ENCODE measurements at places on chromosomes 6 and 20.

DNA sequence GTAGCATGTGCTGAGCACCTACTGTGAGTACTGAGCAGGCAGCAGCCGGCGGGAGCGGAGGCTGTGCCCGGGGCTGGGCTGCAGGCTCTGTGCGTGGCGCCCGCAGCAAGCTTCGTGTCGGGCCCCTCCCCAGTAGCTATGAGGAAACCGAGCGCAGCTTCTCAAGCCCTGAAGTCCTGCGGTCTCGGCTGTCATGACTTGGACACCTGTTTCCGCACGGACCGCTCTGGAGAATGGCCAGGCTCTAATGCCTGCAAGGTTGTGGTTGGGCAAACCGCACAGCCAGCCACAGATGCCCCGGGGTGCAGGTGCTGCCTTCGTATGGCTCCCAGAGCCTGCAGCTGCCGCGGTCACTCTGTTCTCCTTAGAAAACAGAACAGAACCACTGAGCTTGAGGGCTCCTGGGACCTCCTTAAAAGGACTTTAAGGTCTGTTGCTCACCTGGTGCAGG is 33.7 kb downstream of the PYGB start:
- no peak overlapping the region for H3K27ac ChIP-seq
- no peaks in the 10 kb centered on the region for H3K4me1 ChIP-seq
- no peaks in the 10 kb centered on the region for H3K27me3 ChIP-seq
- peaks cover 93% of the 10 kb centered on the region for H3K36me3 ChIP-seq
- H3K4me3 ChIP-seq = no peak overlapping the region
- no peak for DNase-seq

GRCh38 chr6:33082702-33083101 is 6.9 kb downstream of the HLA-DPB1 start:
- H3K27me3 ChIP-seq = no peaks in the 10 kb centered on the region
- H3K27ac ChIP-seq = peak overlapping the region; percentile 48
- DNase-seq = no peak

DNA sequence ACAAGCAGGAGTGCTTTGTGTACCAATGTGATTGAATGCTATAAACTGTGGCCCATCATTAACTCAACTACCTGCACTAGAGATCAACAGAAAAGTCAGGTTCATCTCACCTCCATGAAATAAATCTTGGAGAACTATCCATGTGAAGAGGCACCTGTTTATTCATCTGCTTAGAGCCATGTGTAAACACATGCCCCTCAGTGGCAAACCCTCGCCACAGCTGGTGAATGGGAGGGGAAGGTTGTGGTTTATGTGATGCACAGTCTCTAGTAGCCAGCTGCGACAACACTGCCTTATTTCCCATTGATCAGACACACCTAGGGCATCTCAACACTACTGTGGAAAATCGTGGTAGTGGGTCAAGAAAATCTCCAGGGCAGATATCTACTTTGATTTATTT is 640.2 kb downstream of the PTPRT start:
- H3K27me3 ChIP-seq = no peaks in the 10 kb centered on the region
- no peaks in the 10 kb centered on the region for H3K36me3 ChIP-seq
- DNase-seq = no peak

DNA sequence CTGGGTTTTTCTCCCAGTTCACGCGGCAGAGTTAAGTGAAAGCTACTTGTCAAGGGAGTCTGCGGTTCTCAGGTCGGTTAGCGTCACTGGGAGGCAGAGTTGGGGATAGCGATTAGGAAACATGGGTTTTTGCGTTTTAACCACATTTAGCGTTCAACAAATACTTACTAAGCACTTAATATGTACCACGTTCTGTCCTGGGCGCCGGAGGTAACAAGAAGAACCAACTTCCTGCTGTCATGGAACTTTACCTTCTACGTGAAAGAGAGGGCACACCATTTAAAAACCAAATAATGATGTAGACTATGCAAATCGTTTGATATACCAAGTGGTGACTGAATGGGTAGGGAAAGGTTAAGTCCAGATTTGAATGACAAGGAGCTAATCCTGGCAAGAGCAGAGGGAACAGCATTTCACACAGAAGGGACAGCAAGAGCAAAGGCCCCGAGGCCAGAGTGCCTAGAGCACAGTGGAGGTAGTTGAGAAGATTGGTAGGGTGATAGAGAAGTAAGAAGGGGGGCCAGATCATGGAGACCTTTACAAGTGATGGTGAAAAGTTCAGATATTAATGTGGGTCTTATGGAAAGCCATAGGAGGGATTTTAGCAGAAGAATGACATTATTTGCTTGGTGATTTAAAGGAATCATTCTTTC is 744 bp downstream of the RIOK1 start:
- peak overlapping the region; percentile 94 for H3K27ac ChIP-seq
- H3K4me3 ChIP-seq = peak overlapping the region; percentile 97
- H3K27me3 ChIP-seq = no peaks in the 10 kb centered on the region

GRCh38 chr20:13865791-13866351 is 81.0 kb downstream of the NDUFAF5 start:
- H3K27me3 ChIP-seq = no peaks in the 10 kb centered on the region

Data from vagina (tissue), 2 donors.